ENCODE measurements at places on chromosomes 6 and 20. TPM values are rescaled to one million over a fixed set of nuclear protein-coding genes. Genes with fewer than 3 reads are reported as not detected.

DNA sequence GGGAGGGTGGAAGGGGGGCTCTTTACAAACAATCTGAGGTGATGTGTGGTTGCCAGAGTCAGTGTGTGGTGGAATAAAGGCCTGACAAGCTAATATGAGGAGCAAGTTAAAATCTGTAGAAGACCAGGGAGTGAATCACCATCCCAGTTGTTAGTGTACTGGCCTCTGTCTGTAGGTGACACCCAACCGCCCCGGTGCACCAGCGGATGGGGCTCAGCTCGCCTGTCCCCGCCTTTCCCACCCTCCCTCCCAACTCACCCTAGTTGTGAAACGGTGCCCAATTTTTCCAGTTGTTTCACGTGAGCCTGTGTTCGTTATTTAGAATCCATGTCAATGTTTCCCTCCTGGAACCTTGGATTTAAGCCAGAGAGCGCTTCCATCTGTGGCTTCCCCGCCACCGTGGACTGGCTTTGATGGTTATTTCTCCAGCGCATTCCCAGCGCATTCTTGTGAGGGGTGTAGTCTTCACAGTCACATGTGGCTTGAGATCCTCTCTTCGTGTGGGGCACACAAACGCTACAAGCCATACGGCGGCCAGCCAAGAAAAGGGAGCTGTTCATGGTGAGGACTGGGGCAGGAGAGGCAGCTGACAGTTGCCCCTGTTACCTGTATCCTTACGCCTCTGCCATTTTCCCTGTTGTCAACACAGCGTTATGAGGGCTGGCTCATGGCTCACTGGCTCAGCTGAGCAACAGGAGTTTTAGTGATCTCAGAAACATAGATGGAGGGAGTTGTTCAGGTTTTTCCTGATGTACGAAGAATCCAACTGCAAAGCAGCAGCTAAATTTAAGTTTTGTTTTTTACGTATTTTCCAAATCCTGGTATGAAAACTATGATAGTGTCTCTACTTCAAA, 137.6 kb downstream of the ZDHHC14 start:
- no peak for DNase-seq

DNA sequence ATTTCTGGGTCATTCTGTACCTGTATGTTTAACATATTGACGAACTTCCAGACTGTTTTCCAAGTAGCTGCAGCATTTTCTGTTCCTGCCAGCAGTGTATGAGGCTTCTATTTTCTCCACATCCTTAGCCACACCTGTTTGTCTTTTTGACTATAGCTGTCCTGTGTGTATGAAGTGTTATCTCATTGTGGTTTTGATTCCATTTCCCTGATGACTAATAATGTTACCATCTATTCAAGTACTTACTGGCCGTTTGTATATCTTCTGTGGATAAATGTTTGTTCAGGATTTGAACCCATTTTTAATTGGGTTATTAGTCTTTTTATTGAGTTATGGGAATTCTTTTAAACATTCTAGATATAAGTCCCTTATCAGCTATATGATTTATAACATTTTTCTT, 95.2 kb downstream of the JAG1 start:
- DNase-seq = no peak

DNA sequence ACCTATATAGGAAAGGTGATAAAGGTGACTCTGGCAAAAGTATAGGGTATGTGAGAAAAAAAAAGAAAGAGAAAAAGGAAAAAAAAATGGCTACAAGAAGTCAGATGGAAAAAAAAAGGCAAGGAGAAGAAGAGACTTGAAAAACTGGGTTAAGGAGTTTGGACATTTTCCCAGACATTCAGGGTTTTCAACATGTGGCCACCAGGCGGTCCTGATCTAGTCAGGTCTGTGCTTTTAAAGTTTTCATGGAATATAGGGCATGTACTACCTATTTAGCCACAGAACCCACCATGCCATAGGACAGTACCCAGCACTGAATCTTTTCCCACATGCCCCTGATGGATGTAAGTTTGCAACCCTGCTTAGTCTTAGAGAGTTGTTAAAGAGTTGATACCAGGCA, 433.7 kb downstream of the MAFB start:
- no peak for DNase-seq

GRCh38 chr6:56073315-56073714, 174.1 kb downstream of the COL21A1 start:
- no peak for DNase-seq

GRCh38 chr6:1613688-1614447, 4.2 kb downstream of the FOXC1 start:
- DNase-seq = no peak

DNA sequence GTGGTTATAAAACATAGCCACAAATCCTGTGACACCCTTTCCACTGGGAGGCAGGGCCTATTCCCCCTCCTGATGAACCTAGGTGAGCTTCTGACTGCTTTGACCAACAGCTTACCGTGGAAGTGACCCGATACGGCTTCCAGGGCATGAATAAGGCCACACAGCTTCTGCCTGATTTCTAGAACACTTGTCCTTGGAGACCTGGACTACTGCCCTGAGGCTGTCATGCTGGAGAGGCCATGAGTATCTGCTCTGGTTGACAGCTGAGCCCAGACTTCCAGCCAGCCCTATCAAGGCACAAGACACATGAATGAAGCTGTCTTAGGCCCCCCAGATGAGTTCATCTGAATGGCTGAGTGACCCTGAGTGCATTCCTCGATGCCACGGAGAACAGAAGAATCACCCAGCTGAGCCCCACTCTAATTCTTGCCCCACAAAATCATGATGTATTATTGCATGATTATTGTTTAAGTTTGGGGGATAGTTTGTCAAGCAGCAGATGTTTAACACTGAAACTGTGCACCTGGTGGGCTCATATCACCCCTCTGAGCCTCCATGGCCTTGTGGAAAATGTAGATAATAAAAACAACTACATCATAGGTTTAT, 16.6 kb downstream of the TP53RK start:
- no peak for DNase-seq

DNA sequence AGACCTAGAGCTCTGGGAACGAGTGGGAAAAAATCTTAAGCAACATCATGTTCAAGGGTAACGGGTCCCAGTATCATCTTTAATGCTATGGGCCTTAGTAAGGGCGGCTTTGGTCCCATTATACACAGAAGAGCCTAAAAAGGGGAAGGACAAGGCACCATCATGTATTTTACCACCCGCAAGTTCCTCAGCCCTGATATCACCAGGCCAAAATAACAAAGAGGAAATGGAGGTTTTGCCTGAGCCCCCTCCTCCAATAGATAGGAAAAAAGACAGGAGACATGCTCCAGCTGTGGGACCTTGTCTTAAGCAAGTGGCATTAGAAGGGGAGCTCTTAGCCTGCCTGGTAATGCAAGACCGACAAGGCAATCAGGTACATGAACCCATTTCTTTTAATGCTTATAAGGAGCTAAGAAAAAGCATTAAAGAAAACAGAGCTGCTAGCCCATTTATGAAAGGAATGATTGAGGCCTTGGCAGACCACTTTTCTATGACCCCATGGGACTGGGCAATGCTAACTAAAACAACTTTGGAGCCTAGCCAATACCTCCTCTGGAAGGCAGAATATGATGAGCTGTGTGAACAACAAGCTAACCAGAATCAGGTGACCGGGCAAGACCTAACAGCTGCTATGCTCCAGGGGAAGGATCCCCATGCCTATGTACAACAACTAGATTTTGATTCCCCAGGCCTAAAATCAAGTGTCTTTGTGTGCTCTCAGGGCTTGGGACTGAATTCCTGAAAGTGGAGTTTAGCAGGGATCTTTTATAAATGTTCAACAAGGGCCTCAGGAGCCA, 23.2 kb downstream of the HLA-DPA1 start:
- no peak for DNase-seq

DNA sequence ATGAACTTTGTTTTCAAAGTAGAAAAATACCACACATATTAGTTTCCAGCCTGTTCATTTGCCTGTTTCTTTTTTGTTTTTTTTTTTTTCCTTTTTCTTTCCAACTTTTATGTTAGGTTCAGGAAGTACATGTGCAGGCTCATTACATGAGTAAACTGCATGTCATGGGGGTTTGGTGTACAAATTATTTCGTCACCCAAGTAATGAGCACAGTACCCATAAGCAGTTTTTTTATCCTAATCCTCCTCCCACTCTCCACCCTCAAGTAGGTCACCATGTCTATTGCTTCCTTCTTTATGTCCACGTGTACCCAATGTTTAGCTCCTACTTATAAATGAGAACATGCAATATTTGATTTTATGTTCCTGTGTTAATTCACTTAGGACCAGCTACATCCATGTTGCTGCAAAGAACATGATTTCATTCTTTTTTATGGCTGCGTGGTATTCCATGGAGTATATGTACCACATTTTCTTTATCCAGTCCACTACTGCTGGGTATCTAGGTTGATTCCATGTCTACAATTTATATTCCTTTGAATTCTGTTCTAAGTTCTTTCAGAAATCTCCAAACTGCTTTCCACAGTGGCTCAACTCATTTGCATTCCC, 31.8 kb downstream of the SNX14 start:
- DNase-seq = no peak

- no peak for DNase-seq
Observed at GRCh38 chr6:117072781-117073180, 192.6 kb upstream of the VGLL2 start.

DNA sequence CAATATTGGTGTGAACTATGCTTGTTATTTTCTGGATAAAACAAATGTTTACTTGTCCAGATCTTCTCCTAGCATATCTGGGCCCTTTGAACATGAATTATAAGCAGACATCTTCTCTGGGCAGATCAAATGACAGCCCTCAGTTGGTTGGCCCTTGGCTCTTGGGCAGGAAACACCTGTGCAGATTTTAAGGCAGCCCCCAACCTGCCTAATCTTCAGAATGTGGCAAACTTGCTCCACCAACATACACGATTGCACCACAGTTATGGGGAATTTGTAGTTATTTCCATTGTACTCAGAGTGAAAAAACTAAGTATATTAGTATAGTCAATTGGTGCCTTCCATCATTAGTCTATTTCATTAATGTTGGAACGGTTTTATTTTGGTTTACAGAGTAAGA, 94.9 kb upstream of the KCNK16 start:
- no peak for DNase-seq

- DNase-seq = no peak
Observed at GRCh38 chr6:21750575-21750974, 157.0 kb downstream of the SOX4 start.

GRCh38 chr6:47135772-47136171, 93.6 kb upstream of the ADGRF1 start:
- DNase-seq = no peak

GRCh38 chr20:12928358-12928754, 80.4 kb upstream of the SPTLC3 start:
- no peak for DNase-seq

DNA sequence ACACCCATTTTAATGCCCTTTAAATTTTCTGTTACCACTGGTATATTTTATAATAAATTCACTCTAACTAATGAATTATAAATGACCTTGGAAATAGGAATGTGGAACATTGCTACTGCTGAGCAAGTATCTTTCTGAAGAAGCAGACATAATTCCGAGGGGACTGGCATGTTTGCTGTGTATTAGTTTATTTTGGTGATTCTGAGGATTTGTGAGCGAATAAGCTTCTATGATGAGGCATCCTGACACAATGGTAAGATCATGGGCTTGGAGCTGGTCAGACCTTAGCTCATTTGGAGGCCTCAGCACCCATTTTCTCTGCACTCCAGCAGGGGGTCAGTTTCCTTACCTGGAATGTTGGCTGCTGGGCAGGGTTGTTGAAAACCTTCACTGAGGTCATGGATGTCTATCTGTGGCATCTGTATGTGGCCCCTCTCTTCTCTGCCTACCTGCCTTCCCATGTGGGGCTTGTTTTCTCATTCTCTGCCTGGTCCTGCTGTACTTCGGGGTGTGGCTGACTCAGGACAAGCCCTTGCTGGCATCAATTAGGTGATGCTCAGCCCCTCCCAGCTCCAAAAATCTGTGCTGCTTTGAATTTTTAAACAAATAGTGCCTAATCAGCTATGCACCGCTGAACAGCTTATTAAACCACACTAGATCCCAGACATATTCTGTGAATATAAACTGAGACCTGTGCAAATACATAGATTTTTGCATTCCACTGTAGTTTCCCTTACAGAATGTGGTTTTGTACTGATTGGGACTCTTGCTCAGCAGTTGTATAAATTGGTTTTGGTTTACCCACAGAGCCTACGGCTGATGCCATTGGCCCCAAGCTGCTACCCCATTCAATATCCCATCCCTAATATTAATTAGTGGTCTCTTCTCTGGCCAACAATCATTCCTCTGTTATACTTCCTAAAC, 10.7 kb downstream of the ARID1B start:
- no peak for DNase-seq

- no peak for DNase-seq
Observed at GRCh38 chr20:64113444-64113775, 6.0 kb upstream of the NPBWR2 start.

- DNase-seq = no peak
Observed at GRCh38 chr6:81366972-81367371, 385.5 kb downstream of the TENT5A start.

GRCh38 chr20:45368221-45368980, 5.4 kb downstream of the SYS1 start:
- DNase-seq = peak; percentile 61

- DNase-seq = no peak
Observed at GRCh38 chr20:12837646-12838045, 171.1 kb upstream of the SPTLC3 start.

- peak; percentile 49 for DNase-seq
Observed at GRCh38 chr6:148972481-148972880, 225.7 kb downstream of the UST start.

DNA sequence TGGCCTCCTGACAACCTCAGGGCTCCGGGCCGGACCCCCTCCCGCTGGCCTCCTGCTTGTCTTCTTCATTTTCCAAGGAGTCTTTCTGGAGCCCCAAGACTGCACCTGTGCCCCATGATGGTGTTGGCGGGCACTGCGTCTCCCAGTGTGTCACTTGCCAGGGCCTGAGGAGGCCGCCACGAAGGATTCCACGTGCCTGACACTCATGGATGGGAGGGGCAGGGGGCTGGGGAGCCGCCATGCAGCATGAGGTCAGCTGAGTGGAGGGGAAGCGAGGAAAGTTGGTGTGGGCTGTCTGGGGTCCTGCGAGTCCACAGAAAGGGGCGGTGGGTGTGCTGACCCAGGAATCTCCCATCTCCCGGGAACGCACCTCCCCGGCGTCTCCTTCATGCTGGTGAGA, 165.7 kb downstream of the SMOC2 start:
- no peak for DNase-seq

The PDE7B gene
- 0.68 TPM for total RNA-seq

The PTCRA gene
- total RNA-seq = not detected

The METTL24 gene
- not detected for total RNA-seq

The FAM83C gene
- total RNA-seq = not detected

The VGLL2 gene
- total RNA-seq = not detected

The IL20RA gene
- total RNA-seq = not detected

The HSPA12B gene
- total RNA-seq = not detected

The NRSN1 gene
- total RNA-seq = not detected

The EFHC1 gene
- total RNA-seq = 3.4 TPM

The ETV7 gene
- 21.9 TPM for total RNA-seq

The HFE gene
- total RNA-seq = 3.1 TPM

The EMILIN3 gene
- not detected for total RNA-seq

The ISM1 gene
- not detected for total RNA-seq

Measured in activated CD4-positive, alpha-beta memory T cell treated with anti-CD3 and anti-CD28 coated beads, Interleukin-2, amount 10 ng/mL, durations not matched to agents 7 days and 5 days (primary cell).